ENCODE measurements at places on chromosomes 1 and 21.

GRCh38 chr1:29732453-29732852 is 496.1 kb downstream of the PTPRU start:
- H3K4me3 ChIP-seq, result no peak overlapping the region
- H3K27ac ChIP-seq, result no peak overlapping the region
- no peaks in the 10 kb centered on the region for H3K27me3 ChIP-seq
- no peak for DNase-seq
- no peaks in the 10 kb centered on the region for H3K4me1 ChIP-seq

GRCh38 chr1:47997289-47998200 is at the start of gene TRABD2B:
Gene TRABD2B, minus strand, starts transcription at chr1:47997385.
- peak within 1 kb of the TSS; percentile 52 for H3K4me3 ChIP-seq
- no peak within 1 kb of the TSS for H3K27ac ChIP-seq
- peaks cover 59% of the 10 kb centered on the region for H3K27me3 ChIP-seq
- H3K4me1 ChIP-seq, result peaks cover 16% of the 10 kb centered on the region
- DNase-seq, result peak; percentile 87
- no peaks in the 10 kb centered on the region for H3K36me3 ChIP-seq

DNA sequence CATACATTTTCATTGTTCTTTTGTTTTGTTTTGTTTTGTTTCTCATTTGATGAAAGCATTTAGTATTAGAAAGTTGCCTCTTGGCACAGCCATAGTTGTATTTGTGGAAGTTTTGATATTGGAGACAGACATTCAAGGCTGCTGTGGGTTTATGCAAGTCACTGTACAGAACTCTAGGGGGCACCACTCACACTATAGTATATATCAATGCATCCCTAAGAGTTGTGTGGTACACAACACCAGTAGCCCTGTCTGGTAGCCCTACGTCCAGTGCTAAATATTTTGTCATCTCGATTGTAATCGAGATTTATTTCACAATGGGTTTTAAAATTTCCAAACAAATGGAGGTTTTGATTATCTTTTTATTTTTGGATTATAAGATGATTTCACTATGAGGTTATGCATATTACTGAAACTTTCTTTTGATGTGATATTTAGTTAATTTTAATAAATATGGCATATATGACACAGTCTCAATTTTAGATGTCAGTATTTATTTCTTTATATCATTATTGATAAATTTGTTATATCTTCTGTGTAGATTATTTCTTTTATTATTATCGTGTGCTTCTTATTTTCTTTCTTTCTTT is 112.2 kb downstream of the NR5A2 start:
- H3K27ac ChIP-seq, result no peak overlapping the region
- no peaks in the 10 kb centered on the region for H3K27me3 ChIP-seq
- no peak for DNase-seq
- H3K4me3 ChIP-seq, result no peak overlapping the region
- no peaks in the 10 kb centered on the region for H3K36me3 ChIP-seq

- H3K36me3 ChIP-seq, result no peaks in the 10 kb centered on the region
- H3K27me3 ChIP-seq, result peaks cover 2% of the 10 kb centered on the region
- no peak overlapping the region for H3K27ac ChIP-seq
- peaks cover 1% of the 10 kb centered on the region for H3K4me1 ChIP-seq
- no peak overlapping the region for H3K4me3 ChIP-seq
These were observed 44.1 kb upstream of the SIM2 start for GRCh38 chr21:36654796-36655325.
